Inflammatory macrophage treated with lipopolysaccharide for 1 hour (primary cell): ENCODE measurements at places on chromosomes 1 and 21.
A peak's percentile ranks its signal among the peaks of the same experiment; 100 is the strongest.

GRCh38 chr21:34311561-34312330, 52.1 kb upstream of the KCNE2 start:
- DNase-seq = no peak

- DNase-seq = peak; percentile 64
These were observed at the start of gene SMG7 for GRCh38 chr1:183472488-183473216. Gene SMG7 (plus strand): TSS chr1:183472499. CDS start chr1:183472621, 122 bp downstream.

DNA sequence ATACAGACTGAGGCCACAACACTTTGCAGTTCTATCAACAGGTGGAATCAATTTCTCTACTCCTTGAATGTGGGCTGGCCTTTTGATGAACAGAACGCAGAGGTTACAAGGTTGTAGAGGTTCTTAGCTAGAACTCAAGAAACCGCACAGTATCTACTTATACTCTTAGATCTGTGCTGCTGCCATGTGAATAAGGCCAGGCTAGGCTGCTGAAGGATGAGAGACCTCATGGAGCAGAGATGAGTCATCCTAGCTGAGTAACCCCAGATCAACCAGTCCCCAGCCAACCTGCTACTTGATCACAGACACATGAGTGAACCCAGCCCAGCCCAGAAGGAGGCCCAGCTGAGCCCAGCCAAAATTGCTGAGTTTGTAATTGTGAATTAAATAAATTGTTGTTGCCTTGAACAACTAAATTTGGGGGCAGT, 35.3 kb upstream of the BCAR3 start:
- no peak for DNase-seq

GRCh38 chr21:34612056-34612455, 2.9 kb downstream of the RCAN1 start:
- DNase-seq = no peak

DNA sequence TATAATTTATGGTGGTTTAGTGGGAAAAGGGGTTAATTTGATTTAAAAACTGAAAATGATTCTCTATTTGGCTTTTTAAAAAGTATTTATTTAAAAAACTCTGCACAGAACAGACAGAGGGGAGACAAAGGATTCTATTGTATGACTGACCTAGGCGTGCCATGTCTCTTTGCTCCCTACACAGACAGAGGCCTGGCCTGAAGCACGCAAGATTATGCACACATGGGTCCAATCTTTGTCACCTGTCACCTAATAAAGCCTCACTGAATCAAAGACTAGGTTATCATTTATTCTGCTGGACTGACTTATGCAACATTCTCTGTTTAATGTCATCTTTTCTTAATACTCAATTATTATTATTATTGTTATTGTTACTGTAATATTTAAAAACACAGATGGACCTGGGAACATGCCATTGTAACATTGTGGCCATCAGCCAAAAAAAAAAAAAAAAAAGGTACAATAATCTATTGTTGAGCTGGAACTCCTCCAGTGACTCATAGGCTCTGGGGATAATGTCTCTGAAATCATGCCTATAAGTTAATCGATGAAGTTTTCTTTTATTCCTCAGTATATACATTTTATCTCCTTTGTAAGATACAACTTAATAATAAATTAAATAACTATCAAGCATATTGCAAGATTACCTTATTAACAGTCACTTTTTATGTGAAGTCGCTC, 112.1 kb downstream of the RUNX1 start:
- no peak for DNase-seq

- DNase-seq = no peak
These were observed 8.4 kb downstream of the EXTL1 start for GRCh38 chr1:26029864-26030481.

GRCh38 chr1:93592551-93592949, 89.1 kb downstream of the BCAR3 start:
- peak; percentile 41 for DNase-seq

DNA sequence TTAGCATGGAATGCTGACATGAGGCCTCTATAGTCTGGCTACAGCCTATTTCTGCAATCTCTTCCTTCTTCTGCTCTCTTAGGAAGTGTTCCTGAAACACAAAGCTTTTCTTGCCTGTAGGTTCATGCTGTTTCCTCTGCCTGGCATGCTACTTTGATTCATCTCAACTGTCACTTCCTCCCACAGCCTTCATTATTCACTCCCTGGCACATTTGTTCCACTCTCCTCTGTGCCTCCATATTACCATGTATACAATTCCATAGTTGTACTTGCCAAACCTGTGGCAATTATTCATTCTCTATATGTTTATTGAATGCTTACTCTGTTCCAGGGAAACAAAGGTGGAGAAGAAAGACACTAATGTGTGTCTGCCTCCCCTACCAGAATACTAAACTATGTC, 210.2 kb downstream of the LRRC7 start:
- DNase-seq = no peak

GRCh38 chr1:61853583-61853982, 111.3 kb downstream of the PATJ start:
- no peak for DNase-seq

DNA sequence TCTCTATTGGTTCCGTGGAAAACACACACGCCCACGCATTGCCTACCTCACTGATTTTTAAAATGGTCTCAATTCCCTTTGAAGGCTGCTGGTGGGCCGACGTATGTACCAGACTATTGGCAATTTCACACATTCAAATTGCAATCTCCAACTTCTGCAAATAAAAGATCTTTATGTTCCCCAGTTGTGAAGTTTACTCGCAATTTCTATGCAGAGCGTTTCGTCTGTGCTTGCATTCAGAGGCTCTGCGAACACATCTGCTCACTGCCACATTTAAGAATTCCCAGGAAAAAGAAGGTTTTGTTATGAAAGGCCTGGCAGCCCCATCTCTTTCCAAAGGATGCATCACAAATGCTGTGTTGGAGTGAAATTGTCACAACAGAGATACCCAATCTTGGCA, 288.0 kb upstream of the KAZN start:
- no peak for DNase-seq

- DNase-seq = no peak
These were observed 65.4 kb upstream of the CASZ1 start for GRCh38 chr1:10861822-10862221.

DNA sequence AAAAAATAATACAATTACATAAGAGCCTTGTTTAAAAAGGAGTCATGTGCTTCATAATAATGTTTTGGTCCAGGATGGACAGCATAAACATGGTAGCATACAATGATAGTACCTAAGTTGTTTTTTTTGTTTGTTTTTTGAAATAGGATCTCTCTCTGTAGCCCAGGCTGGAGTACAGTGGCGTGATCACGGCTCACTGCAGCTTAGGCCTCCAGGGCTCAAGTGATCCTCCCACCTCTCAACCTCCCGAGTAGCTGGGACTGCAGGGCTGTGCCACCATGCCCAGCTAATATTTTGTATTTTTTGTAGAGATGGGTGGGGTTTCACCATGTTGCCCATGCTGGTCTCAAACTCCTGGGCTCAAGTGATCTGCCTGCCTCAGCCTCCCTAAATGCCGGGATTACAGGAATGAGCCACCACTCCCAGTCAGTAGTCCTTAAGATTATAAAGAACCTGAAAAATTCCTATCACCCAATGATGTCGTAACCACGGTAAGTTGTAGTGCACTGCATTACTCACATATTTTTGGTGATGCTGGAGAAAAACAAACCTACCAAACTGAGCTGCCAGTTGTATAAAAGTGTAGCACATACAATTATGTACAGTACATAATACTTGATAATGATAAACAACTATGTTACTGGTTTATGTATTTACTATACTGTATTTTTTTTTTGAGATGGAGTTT, 22.4 kb upstream of the RCOR3 start:
- DNase-seq = no peak

- no peak for DNase-seq
These were observed 13.3 kb downstream of the TGFBR3 start for GRCh38 chr1:91872559-91873081.

- no peak for DNase-seq
These were observed 233.1 kb downstream of the HHIPL2 start for GRCh38 chr1:222314839-222315238.

- no peak for DNase-seq
These were observed 44.6 kb upstream of the CNN3 start for GRCh38 chr1:94971491-94971924.

- DNase-seq = peak; percentile 63
These were observed 6.7 kb downstream of the LMO4 start for GRCh38 chr1:87335175-87335884.

DNA sequence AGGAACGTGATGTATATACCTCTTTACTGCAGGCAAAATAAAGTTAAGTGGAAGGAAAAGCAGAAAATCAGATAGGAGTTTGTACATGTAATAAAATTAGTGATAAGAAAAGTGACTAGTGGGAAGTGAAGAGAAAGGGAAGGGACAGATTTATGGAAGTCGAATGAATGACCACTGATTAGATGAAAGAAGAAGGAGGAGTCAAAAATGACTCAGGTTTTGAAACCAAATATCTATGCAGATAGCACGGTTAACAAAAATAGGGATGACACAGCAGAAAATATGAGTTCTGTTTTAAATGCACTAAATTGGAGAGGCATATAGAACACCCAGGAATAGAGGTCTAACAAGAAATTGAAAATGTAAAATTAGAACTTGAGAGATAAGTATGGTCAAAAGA, 128.0 kb downstream of the HMCN1 start:
- DNase-seq = no peak

GRCh38 chr21:32360401-32360975, 32.3 kb downstream of the URB1 start:
- no peak for DNase-seq

DNA sequence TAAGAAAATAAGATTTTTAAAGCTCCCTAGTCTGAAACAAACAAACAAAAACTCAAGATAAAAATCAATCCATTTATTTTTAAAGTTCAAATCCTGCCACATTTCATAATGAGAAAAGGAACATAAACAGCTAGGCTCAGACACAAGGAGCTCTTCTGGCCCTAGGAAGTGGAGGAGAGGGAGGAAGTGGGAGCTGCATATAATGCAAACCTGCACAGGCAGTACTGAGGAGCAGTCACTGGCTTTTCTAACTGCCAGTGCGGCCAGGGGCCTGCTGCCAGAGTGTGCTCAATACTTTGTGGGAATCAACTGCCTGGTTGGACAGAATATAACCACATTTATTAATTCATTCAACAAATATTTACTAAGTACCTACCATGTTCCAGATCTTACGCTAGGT, 139.8 kb upstream of the SPATA6 start:
- DNase-seq = no peak

GRCh38 chr1:237041461-237041794, 556 bp upstream of the RYR2 start:
- DNase-seq = no peak
